ENCODE measurements at places on chromosomes 13 and 19.
A peak's percentile ranks its signal among the peaks of the same experiment; 100 is the strongest.

DNA sequence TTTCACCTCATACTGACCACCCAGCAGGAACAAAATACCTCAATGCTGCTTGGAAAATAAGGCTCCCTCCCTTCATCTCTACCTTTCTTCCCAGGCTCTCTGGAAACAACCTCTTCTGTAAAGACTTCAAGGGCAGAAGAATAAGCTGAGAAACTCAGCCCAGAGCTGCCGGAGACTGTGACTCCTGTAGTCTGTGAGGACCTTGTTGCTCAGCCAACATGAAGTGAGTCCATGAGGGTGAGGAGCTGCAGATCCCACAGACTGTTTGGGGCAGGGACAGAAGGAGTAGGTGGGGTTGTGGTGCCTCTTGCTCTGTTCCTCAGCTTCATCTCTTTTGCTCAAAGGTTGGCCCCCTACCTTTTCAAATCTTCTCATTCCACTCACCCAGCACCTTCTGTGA, 7.8 kb downstream of the LILRA5 start:
- no peak for DNase-seq

DNA sequence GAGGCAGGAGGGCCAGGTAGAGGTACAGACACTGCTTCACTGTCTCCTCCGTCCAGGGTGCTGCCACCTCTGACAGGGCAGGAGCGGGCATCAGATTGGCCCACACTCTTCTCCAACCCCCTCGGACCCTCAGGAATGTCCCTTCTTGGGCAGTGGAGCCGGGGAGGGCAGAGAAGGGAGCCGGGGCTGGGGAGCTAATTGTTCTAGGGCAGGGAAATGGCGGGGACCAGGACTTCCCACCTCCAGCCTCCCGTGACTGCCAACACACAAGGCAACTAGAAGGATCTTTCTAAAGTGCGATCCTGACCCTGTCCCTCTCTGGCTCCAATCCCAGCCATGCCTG, 10.1 kb upstream of the RSPH6A start:
- DNase-seq: no peak

DNA sequence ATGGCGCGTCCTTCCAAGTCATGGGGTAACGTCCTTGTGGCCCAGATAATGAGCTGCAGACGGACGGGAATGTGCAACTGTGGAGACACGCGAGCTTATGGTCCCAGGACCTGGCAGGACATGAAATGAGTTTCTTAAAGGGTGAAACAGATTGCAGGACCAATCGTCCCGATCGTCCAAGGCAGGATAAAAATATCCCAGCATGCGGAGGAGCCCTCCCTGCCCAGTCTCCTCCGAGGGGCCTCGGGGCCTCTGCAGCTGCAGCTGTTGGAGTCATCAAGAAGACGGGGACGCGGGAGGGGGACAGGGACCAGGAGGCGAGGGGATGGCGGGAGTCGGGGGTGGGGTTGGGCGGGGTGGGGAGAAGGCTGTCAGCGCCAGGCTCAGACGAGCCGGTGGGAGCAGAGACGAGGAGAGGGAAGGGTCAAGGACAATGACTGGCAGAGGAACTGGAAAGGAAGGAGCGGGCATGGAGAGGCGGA, 14.4 kb upstream of the GARIN5A start:
- no peak for DNase-seq

DNA sequence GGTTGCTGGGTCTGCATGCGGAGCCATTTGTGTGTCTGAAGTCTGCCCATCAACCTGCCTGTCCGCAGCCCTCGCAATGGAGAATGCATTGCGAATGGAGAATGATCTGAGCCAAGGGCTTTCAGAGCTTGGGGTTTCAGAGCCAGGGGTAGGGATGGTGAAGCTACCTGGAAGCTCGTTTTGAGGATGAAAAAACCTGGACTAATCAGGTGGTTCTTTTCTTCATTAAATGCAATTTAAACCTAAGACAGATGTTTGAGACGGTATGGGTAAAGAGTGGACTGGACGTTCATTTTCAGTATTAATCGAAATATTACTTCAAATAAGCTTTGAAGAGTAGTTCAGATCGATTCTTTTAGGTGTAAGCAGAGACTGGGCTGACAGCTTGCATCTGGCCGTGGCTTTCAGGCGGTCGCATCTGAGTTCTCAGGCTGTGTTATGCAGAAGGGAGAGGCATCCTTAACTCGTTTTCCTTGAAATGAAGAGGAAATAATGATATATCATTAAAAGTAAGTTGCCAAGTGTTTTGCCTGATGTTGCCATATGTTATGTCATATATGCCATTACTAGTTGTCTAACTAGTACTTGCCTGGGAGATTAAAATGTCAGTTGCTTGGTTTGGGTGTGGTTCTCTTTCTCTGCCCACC, 801 bp downstream of the MCF2L start:
- no peak for DNase-seq

DNA sequence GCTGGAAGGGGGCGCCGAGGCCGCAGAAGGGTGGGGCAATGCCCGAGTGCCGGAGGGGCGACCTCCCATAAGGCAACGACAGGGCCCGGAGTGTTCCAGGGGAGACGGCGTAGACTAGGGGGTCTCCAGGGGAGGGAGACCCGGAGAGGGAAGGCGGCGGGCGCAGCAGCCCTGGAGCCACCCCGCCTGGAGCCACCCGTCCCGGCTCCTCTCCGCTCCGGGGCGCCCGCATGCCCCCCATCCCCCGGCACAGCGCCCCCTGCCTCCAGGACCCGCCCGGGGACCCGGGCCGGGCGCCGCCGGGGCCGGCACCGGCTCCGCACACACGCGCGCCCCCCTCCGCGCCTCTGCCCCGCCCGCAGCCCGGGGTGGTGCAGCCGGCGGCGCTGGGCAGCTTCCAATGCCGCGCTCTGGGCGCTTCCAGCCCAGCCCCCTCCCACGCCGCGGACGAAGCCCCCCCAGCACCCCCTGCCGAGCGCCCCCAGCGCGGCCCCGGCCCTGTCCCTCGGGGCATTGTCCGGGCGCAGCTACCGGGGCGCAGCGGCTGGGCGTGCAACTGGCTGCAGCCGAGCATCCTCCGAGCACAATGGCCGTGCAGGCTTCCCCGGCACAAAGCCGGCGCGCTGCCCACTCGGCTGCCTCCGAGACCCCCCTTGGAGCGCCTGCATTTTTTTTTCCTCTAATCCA, 519 bp downstream of the PTPRS start:
- peak; percentile 85 for DNase-seq

DNA sequence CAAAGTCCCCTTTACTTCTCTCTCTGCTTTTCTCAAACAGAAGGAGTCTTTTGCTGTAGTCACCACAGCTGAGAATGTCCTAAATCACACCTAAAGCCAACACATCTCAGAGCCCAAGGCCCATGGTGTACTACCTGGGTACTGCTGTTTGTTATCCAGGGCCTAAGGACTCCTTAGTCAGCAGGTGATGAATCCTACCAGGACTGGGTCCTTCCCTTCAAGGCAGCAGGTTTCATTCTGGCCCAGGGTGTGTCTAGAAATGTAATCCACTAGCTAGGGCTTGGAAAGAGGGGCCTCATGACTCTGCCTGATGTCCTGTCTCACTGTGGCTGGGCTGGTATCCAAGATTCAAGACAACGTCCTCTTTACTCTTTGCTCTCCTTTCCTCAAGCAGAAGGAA, 36.2 kb upstream of the ENOX1 start:
- no peak for DNase-seq

DNA sequence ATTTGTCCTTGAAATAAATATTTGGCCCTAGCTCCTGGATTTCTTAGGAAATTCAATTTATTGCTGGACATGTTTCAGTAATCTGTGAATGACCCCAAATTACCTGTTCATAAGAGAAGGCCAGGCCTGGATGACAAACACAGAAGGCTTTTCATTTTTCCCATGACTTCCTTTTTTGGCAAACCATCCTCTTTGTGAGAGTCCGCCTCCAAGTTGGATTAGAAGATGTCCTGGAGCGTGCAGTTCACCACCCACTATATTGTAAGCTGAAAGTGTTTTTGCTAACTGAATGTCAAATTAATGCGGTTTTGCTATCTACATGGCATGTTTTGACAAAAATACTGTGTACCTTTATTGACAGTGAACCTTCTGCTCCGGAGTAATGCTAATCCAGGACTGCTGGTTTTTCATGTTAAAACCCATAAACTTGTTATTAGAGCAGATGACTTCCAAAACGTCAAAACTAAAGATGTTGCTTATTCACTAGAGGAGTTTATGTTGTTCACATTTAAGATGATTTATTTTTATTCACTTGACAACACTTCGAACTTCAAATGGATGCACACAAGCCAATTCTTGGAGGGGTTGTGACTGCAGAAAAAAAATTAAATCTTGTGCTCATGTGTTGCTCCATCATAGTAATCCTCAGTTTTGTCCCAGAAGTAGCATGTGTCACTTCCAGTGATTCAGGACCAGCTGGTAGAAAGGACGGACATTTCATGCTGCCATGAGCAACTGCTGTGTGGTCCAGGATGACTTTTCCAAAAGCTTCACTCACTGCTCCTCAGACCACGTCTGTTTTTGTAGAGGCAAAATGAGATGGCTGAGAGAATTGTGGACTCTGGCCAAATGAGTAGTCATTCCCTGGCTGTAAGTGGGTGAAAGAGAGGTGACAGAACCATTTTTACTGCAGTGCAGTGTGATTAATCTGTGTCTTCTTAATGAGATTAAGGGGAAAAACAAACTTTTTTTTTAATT, 71.0 kb downstream of the ITGBL1 start:
- no peak for DNase-seq

GRCh38 chr19:32824191-32824751, 45.3 kb downstream of the SLC7A9 start:
- no peak for DNase-seq

GRCh38 chr19:55015126-55015525, 22.9 kb downstream of the GP6 start:
- DNase-seq: no peak

DNA sequence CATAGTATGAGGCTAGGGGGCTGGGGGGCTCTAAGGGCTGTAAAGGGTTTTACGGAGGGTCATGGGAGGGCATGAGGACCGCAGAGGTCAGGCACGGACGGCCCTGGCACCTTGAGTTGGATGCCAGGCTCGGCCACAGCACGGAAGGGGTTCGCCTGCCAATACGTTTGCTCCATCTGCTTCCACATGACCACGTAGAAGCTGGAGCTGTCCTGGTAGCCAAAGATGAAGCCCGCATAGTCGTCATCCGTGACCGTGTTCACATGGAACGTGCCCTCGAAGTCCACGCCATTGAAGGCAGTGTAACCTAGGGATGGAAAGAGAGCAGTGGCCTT, 6.4 kb downstream of the COMP start:
- no peak for DNase-seq

DNA sequence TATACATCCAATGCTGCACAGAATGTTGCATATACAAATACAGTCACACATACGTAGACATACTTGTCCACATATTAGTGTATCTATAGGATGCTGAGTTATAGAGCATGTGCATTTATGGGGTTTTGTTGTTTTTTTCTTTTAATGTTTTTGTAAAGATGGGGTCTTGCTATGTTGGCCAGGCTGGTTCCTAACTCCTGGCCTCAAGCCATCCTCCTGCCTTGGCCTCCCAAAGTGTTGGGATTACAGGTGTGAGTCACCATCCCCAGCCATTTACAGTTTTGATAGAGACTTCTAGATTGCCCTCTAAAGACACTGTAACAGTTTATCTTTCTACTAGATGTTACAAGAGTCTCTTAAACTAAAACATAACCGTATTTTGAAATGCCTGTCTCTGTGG, 14.3 kb downstream of the HNRNPUL1 start:
- no peak for DNase-seq

DNA sequence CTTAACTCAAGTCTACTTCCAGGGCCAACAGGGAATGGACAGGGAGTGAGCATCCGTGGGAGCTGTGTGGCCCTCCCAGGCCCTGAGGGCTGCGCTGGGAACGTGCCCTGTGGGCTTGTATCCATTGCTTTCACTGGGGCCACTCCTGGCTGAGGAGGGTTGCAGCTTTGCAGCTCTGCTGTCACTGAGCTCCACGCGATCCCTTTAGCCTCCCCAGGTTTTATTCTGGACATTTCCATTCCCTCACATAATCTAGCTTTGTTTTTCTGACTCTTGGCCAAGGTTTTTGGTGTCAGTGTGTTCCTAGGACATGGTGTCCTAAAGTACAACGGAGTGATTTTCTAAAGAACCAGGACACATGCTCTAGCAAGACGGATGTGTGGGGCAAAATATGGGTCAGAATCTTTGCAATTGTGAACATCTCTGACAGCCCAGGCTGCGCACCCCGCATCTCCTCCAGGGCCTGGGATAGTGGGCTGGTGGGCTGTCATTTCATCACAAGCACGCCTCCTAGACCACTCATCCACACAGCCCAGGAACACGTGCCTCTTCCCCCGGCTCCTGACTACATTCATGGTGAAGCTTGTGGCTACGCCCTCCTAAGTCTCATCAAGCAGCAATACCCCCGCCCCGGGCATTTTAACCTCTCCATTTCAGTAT, 28.0 kb downstream of the GGACT start:
- peak; percentile 41 for DNase-seq

DNA sequence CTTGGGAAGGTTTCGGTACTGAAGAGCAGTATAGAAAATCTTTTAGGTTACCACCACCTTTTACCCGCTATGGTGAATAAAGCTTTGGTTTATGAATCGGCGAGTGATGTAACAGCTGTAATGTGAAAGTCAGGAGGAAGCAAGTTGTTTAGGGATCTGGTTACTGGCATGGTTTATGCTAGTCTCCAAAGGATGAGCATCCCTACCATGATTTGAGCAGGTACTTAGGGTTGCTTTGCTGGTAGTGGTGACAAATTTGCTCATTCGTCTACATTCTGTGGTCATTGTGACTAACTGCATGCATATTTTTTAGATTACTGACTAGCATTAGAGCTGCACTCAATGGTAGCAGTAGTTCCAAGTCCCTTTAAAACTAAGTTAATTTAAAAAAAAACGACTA, 104.1 kb downstream of the FRY start:
- DNase-seq: no peak

- peak; percentile 69 for DNase-seq
Measured at GRCh38 chr19:3538965-3539755, at the start of gene TEKTIP1. TSS of gene TEKTIP1 (plus strand) at chr19:3539174. CDS start at chr19:3539178, 4 bp downstream.

DNA sequence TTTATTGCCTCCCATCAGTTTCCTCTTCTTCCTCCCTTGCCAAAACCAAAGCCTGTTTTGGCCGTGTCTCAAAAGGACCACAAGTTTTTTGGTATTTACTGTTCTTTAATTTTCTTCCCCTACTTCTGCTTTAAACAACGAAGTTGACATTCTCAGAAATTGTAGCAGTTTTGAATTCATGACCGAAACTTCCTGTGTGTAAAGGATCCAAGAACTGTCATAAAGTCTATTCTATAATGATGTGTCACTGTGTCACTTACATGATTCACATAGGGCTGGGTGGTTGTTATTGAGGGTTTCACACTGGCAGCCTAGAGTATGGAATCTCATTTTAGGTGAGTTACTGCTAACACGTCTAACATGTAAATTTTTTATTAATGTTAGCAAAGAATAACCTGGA, 741.0 kb upstream of the KLHL1 start:
- DNase-seq: no peak

DNA sequence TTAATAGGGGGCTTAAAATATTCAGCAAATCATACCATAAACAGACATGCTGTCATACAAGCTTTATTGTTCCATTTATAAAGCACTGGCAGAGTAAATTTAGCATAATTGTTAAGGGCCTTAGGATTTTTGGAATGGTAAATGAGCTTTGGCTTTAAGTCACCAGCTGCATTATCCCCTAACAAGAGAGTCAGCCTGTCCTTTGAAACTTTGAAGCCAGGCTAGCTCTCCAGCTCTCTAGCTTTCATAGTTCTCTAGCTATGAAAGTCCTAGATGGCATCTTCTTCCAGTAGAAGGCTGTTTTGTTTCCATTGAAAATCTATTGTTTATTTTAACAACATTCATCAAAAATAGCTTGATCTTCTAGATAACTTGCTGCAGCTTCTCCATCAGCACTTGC, 420.8 kb upstream of the GPC6 start:
- no peak for DNase-seq

All from endodermal cell (in vitro differentiated cells).